ENCODE measurements at places on chromosomes 13 and 19.

- DNase-seq = peak; percentile 90
Measured at GRCh38 chr19:13155472-13156359, 5.5 kb downstream of the IER2 start.

GRCh38 chr19:35696835-35697234 lies 7.5 kb upstream of the ZBTB32 start:
- no peak for DNase-seq

DNA sequence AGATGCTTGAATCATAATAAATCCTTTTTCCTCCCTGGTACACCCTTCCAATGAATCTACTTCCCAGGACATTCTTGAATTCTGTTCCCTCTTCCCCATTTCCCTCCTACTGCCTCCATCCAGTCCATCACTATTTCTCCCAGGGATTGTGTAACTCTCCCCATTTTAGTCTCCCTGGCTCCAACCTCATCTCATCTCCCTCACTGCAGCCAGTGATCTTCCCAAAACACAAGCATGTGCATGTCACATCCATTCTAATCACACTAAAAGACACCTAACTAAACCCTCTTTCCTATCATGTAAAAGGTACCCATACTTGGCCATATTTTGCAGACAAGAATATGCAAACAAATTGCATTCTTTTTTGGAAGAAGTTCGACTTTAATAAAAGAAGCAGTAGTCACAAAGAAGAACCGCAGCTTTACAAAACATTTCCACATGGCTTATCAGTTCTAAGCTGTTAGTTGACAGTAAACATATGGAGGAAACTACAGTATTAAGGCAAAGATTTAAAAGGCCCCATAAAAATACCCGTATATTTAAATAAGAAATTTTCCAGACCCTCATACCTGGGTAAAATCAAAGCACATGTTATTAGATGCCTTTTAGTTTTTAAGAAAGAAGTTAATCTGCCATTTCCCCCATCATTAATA lies 111.0 kb downstream of the KCTD12 start:
- DNase-seq = no peak

GRCh38 chr13:46386392-46387063 lies 524 bp downstream of the RUBCNL start:
- no peak for DNase-seq

DNA sequence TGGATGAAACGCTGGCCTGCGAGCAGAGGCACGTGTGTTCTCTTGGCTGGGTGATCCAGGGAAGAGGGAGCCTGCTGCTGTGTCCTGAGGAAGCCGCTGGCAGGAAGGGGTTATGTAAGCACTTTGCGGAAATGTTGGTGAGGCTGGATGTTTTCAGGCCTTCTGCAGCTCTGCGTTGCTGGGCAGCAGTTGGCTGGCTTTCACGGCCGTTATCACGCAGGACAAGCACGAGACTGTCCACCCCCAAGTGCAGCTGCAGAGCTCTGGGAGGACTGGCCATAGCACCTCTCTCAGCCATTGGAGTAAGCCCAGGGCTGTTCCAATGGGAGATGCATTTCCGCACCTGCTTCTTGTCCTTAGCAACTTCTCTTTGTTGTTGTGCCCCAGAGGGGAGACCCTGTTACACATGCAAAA lies 146.9 kb upstream of the SOX21 start:
- DNase-seq = no peak

DNA sequence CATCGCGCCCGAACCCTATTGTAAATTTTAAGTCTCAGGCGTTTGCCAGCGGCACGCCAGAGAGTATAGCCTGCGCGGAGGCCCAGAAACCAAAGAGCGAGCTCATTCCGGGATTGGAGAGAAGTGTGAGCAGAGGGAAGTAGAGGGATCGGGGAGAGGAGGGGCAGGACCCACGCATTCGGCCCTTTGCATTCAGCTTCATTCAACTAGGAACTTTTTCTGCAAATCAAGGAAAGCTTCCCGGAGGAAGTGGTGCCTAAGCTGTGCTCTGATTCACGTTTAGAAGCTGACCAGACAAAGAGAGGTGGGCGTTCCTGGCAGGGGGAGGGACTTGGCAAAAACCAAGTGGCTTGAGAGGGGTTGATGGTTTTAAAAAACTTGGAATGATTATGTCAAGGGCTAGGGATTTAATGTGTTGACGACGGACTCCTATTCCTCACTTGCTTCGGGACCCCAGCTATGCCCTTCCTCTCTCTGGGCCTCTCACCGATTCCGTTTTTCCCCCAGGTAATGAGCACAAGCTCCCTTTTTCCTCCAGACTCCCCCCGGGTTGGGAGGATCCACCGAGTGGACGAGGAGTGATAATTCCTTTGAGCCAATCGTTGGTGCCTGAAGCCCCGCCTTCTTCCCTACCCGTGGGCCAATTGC lies 811 bp upstream of the PRMT1 start:
- DNase-seq = no peak

DNA sequence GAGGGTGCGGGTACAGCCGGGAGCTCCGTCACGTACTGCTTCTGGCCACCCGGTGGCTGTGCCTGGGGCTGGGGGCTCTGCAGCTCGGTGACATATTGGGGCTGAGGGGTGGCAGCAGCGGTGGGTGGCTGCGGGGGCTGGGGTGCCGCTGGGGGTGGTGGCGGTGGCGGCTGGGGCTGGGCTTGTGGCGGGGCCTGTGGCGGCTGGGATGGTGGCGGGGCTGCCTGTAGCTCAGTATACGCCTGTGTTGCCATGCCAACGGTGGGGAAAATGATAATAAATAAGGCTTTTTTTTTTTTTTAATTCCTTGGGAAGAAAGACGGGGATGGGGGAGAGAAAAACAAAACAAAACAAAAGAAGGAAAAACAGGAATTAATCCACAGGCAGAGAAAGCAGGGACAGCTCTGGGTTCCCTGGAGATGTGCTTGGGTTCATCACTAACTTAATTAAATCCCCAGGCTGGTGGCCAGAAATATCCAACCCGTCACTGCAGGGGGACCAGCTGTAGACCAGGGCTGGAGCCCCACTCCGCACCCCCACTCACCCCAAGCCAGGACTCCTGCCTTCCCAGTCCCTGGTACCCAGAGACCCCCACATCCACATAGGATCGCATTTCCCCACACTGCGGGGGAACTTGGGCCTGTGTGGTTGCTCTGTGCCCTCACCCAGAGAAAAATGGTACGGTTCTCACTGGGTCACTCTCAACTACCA lies 12.4 kb downstream of the RFX1 start:
- no peak for DNase-seq

DNA sequence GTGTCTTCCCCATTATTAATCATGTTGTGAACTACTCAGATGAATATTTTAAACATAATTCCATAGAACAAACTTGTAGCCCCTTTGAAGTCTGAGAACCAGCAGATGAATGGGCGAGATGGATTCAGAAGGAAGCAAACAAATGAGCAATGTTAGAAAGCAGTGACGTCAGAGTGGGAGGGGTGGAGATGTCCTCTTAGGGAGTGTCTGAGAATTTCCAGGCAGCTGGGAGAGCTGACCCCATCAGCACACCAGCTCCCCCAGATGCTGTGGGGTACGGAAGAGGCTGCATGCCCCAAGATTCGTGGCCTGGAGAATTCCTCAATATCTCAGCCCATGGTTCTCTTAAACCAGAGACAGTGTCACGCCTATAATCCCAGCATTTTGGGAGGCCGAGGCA lies 68.6 kb downstream of the DPF1 start:
- no peak for DNase-seq

DNA sequence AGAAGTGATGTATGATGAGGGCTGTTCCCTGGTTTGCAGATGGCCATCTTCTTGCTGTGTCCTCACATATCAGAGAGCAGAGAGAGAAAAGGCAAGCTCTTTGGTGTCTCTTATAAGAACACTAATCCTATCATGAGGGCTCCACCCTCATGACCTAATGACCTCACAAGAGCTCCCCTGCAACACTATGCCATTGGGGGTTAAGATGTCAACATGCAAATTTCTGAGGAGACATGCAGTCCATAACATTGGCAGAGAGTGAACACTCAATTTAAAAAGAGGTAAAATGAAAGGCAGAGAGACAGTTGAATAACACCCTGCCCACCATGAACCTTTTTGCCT lies 10.9 kb downstream of the FAM187B start:
- no peak for DNase-seq

- no peak for DNase-seq
Measured at GRCh38 chr13:39353988-39354387, 249.0 kb downstream of the LHFPL6 start.

DNA sequence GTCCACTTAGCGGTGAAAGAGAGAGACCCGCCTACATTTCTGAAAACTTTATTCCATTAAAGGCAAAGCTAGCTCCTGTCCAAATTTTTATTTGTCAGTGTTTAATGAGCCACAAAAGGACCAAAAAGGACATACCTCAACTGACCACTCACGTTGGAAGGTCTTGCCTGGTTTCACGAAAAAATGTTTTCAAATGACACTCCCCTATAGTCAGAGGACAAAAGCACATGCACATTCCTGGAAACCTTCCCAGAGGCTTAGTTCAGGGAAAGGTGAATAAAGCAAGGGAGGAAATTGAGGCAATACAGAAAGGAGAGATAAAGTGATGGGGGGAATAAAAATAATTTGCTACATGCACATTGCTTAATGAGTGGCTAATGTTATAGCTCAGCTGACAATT lies 55.6 kb downstream of the DOCK9 start:
- no peak for DNase-seq

GRCh38 chr19:31350693-31351055 lies 1.4 kb upstream of the TSHZ3 start:
- DNase-seq = peak; percentile 23

GRCh38 chr13:77537289-77537919 lies 1.9 kb downstream of the SCEL start:
- no peak for DNase-seq

DNA sequence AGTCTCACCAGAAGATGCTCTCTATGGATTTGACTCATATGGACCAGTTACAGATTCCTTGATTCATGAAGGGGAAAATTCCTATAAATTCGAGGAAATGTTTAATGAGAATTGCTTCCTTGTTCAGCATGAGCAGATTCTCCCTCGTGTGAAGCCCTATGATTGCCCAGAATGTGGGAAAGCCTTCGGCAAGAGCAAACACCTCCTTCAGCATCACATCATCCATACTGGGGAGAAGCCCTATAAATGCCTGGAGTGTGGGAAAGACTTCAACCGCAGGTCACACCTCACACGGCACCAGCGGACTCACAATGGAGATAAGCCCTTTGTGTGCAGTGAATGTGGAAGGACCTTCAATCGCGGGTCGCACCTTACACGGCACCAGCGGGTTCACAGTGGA lies 10.7 kb downstream of the ZNF460 start:
- no peak for DNase-seq

DNA sequence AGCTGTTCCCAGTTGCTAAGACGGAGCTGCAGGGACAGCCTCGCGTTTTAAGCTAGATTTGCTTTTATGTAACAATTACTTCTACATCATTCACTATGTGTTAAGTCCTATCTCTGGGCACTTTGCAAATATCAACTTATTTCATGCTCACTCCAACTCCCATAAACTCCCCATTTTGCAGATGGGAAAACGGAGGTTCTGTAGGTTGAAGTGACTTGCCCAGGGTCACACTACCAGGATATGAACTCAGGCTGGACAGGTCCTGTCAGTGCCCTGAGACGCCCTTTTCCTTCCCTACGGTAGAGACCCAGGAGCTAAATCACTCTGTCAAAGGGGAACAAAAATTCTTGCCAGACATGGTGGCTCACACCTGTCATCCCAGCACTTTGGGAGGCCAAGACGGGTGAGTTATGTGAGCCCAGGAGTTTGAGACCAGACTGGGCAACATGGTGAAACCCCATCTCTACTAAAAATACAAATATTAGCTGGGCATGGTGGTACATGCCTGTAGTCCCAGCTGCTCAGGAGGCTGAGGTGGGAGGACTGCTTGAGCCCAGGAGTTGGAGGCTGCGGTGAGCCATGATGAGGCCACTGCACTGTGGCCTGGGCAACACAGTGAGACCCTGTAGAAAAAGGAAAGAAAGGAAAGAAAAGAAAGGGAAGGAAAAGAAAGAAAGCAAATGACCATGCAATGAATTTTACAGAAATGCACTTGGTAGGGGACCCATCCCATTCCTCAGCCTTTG lies 14.5 kb upstream of the NFIC start:
- no peak for DNase-seq

- peak; percentile 70 for DNase-seq
Measured at GRCh38 chr19:4089400-4089908, 22.8 kb upstream of the ZBTB7A start.

DNA sequence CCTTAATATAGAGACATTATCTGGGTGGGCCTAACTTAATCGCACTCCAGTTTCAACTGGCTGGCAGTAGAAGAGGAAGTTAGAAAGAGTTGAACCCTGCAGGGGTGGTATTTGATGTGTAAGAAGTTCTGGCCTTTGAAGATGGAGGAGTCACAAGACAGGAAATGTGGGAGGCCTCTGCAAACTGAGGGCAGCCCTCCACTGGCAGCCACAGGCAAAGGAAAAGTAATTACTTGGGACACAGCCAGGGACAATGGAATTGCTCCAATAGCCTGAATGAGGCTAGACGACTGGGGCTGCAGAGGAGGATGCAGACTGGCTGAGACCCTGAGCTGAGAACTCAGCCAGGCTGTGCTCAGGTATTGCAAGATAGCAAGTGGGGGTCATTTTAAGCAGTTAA lies 703.3 kb upstream of the ARGLU1 start:
- no peak for DNase-seq

- DNase-seq = no peak
Measured at GRCh38 chr19:55579766-55580621, 654 bp downstream of the ZNF579 start.

DNA sequence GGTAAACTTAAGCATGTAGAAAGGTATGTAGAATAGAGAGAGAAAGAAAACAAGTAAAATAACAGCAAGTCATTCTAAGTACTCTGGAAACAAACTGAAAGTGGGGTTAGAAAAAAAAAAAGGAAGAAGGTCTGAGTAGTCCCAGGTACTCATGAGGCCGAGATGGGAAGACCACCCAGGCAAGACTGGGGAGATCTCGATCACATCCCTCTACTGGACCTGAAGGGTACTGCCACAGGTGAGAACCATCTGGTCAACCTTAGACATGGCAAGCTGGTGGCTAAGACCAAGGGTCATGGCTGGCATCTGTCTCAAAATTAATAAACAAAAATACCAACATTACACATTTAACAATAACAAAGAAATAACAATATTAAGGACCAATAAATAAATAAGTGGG lies 36.3 kb upstream of the ZNF724 start:
- DNase-seq = peak; percentile 12

DNA sequence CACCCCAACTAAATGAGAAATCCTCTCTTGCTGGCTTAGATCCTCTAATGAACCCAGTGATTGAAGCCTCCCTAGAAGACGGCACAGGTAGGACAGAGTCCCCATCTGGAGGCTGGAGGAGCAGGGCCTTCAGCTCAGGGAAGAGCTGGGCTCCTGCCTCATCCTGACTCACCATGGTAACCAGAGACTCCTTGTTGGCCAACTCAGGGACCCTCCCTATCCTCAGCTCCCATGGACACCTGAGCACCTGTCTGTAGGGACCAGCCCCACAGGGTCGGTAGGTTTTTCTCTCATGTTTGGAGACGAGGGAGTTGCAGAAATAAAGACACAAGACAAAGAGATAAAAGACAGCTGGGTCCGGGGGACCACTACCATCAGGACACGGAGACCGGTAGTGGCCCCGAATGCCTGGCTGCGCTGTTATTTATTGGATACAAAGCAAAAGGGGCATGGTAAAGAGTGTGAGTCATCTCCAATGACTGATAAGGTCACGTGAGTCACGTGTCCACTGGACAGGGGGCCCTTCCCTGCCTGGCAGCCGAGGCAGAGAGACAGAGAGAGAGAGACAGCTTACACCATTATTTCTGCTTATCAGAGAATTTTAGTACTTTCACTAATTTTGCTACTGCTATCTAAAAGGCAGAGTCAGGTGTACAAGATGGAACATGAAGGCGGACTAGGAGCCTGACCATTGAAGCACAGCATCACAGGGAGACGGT lies 26.6 kb downstream of the SIGLEC7 start:
- peak; percentile 15 for DNase-seq

- no peak for DNase-seq
Measured at GRCh38 chr13:95516021-95516420, 36.5 kb upstream of the CLDN10 start.

Measured in CD4-positive, alpha-beta T cell treated with Interleukin-21 for 1 hour (primary cell).